ENCODE measurements at places on chromosomes 1 and 21.

- DNase-seq = no peak
Observed at GRCh38 chr1:85838238-85838637, 130.0 kb upstream of the ZNHIT6 start.

DNA sequence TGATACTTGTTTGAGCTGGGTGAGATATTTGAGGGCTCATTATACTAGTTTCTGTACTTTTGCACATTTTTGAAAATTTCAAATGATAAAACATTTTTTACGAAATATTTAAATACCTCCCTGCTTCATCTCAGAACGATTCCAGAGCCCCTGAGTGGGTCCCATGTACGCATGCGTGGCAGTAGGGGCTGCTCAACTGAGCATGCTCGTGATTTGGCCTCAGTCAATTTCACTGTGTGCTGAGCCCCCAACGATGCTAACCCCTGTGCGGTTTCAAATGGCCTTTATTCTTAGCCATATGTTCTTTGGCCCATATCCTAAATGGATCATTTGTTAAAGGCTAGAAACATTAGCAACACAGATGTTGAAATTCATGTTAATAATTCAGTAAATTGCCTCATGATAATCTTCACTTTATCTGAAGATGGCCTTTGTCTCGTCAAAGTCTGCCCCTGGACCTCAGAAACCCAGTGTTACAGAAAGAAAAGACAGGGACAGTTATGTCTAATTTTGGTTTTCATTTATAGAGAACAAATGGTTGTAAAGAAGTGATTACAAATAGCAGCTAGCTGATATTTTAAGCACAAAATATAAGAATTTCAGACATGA, 108.2 kb downstream of the MRPS6 start:
- DNase-seq = no peak

DNA sequence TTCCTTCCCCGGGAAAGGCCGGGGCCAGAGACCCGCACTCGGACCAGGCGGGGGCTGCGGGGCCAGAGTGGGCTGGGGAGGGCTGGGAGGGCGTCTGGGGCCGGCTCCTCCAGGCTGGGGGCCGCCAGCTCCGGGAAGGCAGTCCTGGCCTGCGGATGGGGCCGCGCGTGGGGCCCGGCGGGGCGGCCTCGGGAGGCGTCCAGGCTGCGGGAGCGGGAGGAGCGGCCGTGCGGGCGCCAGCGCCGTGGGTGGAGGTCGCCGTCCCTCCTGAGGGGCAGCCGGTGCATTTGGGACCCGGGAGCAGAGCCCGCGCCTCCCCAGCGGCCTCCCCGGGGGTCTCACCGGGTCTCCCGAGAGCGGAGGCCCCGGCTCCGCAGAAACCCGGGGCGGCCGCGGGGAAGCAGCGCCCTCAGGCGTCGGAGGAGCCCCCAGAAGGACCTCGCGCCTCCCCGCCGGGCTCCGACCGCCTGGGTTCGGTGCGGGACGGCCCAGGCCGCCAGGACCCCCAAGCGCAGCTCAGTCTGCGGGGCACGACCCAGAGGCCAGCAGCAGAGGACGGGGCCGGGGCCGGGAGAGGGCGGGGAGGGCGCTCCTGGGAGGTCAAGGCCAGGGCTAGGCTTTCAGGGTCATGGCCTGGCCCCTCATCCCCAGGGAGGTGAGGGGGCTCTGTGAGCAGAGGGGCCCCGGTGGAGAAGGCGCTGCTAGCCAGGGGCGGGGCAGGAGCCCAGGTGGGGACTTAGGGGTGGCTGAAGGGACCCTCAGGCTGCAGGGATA, 7.2 kb upstream of the SLX9 start:
- DNase-seq = no peak

DNA sequence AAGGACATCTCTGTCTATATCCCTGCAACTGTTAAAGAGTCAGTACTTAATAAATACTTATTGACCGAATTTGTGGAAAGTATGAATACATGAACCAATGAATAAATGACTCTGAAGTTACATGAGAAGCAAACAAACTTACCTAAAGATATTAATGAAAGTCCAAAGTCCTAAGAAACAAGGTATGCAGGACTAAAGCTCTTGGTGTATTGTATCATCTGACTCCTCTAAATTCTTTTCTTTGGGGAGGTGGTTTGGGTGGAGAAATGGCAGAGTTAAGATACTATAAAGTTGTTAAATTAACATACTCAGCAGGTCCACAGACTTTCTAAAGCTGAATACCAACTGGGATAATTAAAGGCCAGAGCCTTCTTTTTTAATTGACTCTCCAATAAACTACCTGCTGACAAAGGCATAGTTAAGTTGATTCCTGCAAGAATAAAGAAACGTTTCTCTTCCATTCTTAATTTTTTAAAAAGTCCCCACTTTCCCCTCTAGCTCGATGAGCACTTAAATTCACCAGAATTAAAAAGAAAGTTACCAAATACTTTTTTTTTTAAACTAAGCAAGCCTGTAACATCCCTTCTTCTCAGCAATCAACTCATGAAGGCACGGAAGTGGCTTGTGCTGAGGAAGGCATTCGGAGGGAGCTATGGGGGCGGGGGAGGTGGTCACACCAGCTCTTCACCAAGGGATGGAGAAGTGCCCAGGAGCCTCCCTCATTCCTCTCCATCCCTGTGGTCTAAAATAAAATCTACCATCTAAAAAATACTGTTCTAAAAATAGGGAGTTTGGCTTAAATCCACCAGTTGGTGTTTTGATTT, 61.1 kb downstream of the GADD45A start:
- DNase-seq = no peak

DNA sequence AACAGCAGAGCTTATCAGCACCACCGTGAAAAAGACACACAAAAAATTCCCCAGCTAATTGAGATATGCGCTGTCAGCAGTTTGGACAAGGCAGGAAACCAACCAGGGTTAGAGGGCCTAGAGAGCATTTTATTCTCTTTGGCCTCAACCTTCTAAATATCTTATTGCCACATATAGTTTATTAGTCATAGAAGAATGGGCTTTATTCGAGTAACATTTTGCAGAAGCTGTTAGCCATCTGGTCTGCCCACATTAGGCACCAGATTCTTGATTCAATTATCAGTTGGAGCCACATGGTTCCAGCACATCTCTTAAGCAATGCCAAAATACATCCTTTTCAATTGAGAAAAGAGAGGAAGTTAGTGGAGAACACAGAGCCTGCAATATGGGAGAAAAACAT, 109.9 kb upstream of the CXADR start:
- DNase-seq = no peak

DNA sequence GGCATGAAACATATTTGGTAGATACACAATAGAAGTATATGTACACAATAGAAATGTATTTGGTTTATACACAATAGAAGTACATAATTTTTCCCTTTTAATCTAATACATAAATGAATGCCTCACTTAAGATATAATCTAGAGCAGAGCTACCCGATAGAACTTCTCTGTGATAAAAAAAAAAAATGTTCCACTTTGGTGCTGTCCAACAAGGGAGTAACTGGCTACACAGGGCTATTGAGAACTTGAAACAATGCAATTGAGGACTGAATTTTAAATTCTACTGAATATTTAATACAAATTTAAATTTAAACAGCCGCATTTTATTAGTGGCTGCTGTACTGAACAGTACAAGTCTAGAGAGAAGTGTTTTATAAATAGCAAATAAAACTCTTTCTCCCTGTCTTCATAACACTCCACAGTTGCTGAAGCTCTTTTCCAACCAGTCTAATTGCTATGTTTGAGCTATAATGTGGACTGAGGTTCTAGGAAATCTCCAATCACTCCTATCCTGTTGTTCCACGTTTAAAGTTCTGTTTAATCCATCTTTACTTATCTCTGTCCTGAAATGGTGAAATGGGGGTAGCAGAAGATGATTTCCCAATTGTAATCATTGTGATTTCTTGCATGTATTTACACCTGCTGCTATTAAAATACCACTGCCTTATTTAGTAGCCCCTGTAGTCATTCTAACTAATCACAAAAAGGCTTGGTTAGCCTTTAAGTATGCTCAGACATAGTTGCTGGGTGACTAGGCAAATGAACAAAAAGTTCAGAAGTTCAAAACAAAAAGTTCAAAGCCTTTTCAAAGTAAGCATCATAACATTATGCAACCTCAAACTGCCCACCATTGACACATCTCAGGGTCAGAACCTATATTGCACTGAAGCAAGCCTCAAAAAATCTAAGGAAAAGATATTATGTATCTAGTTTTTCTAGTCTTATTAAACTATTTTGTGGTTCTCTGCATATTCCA, 192.3 kb upstream of the C1orf87 start:
- DNase-seq = no peak

DNA sequence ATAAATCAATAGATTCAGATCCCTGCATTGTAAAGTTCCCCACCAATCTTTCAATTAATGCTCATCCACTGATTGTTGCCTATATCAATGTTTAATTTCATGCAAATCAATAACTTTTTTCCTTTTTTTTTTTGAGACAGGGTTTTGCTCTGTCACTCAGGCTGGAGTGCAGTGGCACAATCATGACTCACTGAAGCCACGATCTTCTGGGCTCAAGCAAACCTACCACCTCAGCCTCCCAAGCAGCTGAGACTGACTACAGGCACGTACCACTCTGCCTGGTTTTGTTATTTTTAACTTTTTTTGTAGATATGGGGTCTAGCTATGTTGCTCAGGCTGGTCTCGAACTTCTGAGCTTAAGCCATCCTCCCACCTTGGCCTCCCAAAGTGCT, 25.7 kb downstream of the DIO1 start:
- no peak for DNase-seq

DNA sequence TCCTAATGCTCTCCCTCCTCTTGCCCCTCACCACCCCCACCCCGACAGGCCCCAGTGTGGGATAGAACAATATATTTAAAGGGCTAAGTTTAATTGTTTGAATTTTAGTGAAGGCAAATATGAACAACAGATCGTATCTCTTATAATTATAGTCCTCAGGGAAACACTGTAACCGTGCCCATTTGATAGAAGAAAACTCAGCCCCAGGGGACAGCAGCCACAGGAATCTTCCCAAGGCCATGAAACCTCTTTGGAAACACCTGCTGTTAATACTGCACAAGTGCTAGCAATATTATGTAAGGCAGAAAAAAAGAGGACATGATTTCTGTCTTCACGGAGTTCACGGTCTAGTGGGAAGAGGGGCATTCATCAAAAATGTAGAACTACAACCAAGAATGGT, 142.2 kb downstream of the URB2 start:
- no peak for DNase-seq

- no peak for DNase-seq
Observed at GRCh38 chr1:224629965-224630364, 13.8 kb downstream of the CNIH3 start.

GRCh38 chr1:16173447-16174260, 17.8 kb upstream of the EPHA2 start:
- no peak for DNase-seq

- DNase-seq = no peak
Observed at GRCh38 chr1:205783904-205784303, 8.6 kb upstream of the RAB29 start.

DNA sequence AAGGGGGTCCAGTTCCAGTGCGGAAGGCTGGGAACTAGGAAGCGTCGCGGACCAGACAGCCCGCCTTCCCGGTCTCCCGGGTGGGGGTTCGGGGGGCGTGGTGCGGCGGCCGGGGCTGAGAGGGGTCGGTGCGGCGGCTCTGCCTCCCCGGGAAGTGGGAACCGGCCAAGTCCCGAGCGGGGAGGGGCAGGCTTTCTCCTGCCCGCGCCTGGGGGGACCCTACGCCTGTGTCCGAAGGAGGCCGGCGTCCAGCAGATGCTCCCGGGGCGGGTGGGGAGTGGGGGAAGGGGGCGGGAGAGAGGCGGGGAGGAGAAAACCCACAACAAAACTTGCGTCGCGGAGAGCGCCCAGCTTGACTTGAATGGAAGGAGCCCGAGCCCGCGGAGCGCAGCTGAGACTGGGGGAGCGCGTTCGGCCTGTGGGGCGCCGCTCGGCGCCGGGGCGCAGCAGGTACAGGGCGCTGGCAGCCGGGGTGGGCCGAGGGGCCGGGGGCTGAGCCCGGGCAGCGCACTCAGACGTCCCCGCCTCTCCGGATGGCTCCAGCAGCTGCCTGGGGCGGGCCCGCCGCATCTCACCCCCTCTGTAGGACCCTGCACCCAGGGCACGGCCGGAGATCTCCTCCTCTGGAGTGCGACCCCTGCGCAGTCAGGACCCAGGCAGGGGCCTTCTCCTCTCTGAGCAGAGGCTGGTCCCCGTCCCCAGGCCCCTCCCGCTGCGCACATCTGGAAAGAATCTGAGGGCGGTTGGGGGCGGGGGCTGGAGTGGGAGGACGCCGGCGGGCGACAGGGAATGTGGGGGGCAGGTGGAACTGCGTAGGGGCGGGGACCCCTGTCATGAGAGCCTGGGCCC, at the start of gene PODN:
Gene PODN, plus strand, starts transcription at position 355 of the 849 bp plus-strand sequence. CDS start 7,643 bp downstream, outside the sequence.
- no peak for DNase-seq

- no peak for DNase-seq
Observed at GRCh38 chr1:82931006-82931405, 1067.9 kb downstream of the TTLL7 start.

- no peak for DNase-seq
Observed at GRCh38 chr1:171180670-171181069, 4.4 kb upstream of the FMO2 start.

DNA sequence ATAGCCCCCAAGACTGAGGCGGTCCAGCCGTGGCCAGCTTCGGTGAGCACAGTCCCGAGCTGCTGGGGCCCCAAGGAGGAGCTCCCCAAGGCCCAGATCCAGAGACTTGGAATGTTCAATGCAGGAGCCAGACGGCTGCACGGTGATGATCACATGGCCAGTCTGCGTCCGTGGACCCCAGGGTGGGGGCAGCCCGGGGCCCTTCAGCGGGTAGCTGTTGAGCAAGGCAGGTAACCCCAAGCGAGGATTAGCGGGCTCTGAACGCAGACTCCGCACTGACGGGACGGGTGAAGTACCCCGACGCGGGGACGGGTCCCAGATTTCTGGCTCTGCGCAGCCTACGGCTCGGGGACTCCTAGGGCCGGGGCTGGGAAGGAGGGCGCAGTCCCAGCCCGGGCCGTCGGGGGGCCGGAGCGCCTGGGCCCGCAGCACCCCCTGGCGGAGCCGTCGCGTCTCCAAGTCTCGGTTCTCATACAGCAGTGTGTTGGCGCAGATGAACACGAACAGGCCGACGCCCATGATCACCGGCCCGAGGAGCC, 2.7 kb downstream of the TMEM200B start:
- DNase-seq = no peak

DNA sequence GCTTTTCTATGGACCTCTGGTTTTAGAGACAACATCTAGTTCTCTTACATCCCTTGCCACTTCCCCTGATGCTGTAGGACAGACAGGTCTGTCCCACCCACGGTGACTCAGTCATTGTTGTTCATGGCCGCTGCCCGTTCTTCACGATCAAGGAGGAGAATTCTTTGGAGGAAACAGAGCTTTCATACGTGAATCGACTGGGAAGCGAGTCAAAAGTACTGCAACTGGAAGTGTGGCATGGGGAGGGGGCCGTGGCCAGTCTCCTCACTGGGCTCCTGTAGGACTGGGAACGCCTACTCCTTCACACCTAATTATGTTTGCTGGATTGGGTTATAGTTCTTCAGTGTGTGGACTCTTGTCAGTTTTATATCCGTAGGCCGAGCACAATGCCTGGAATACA, 4.4 kb upstream of the SLC37A1 start:
- no peak for DNase-seq
